ENCODE measurements at places on chromosomes 5 and 9.
A peak's percentile ranks its signal among the peaks of the same experiment; 100 is the strongest.

DNA sequence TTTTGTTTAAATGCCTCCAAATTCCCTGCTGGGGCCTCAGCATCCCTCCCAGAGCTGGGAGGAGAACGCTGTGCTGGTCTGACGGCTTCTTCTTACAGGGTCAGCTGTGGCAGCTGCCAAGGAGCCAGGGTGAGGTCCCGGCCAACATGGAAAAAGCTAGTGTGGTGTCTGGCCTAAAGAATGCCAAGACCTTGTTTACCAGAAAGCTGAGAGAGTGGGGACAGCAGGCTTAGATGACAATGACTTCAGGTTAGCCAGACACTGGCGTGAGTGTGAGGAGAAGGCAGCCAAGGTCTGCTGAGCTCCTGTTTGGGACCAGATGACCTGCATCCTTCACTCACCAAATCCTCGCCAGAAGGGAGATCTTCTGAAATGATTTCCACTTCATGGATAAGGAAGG lies 112.5 kb downstream of the CRB2 start:
- DNase-seq: no peak

DNA sequence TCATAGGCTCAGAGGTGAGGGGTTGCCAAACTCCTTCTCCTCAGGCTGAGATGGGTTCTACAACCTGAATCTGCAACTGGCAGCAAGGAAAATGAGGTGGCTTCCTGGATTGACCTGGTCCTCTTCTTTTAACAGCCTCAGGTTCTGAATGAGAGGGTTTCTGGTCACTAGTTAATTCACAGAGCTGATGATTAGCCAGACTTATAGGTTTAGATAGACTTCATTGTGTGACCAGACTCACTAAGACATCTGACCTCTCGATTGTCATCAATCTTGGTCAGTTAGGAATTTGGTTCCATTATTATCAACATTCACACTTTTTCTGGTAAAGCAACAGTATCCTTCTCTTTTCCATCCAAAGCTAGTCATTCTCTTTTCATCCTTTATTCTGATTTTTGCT lies 257.9 kb downstream of the PAPPA start:
- no peak for DNase-seq

DNA sequence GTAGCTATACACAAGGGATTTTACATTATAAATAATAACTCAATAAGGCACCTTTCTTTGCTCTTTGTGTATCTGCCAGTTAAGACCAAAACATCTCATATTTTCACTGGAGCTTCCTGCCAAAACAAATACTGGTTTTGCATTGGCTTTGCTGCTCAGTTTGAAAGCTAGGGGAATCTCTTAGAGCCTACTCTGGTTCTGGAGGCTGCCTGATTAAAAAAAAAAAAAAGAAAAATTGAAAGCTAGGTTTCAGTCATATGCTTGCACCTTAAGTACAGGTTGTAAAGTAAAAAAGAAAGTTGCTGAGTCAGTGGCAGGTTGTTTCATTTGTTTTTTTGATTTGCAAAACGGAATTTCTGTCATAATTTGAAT lies 2.3 kb downstream of the DENND4C start:
- DNase-seq: no peak

DNA sequence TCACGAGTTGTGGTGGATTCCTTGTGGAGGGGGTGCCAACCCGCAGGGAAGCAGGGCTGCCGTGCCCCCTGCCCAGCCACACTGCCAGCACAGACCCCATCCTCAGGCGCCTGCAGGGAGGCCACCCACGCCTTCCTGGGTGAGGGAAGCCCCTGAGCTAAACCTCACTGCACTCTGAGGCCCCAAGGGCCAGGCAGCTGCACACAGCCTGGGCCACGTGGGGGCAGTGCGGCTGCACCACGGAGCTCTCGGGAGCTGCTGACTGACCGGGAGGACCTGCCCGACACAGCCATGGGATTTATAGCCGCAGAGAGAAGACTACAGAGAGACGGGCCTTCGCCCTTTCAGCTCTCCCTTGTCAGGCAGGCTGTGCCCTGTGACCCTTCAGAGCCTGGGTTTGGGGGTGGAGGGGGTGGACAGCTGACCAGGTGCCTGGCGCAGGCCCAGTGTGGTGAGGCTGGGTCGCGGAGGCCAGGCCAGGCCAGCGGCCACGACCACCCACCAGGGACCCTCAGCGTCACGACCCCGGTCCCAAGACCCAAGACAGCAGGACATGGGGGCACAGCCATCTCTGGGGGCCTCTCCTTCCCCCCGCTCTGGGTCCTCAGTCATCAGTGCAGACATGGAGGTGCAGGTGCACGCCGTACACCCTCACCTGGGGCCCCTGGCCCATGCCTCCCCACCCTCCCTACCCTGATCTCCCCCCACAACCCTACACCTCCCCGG lies 4.3 kb upstream of the AHRR start:
- DNase-seq: peak; percentile 65

DNA sequence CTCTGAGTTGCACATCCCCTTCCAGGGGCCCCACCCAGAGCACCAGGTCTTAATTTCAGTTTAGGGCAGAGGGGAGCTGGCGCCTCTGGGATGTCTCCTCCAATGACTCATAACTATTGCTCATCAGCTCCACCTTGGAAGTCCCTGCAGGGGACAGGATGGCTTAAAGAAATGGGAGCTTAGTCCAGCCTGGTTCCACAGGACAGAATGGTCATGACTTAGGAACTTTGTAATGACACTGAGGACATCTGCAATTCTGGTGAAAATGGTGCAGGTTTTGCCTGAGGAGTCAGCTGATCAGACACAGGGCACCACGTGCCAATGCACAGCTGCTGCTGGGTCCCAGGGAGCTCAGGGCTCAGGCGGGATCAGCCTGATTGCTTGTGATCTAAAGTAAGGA lies 16.4 kb upstream of the PPP1R26 start:
- DNase-seq: no peak

- DNase-seq: no peak
Measured at GRCh38 chr9:115694014-115694413, 459.6 kb upstream of the PAPPA start.

- no peak for DNase-seq
Measured at GRCh38 chr9:112846528-112847488, 43.9 kb downstream of the SLC46A2 start.

DNA sequence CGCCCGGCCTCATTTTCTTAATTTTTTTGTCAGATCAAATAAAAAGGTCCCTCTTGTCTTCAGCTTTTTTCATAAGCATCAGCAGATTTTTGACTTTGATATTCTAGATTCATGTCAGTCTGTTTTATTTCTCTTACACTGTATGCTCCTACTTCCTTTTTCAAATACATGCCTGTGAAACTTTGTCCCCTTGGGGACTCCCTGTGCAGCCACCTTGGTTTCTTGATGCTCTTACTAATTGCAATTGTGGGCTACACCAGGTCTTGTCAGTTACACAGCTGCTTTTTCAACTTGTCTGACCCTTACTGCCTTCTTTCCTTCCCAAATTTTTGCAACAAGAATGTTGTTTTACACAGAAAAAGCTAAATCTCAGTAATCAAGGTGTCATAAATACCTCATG lies 238.2 kb upstream of the KCNN2 start:
- no peak for DNase-seq

DNA sequence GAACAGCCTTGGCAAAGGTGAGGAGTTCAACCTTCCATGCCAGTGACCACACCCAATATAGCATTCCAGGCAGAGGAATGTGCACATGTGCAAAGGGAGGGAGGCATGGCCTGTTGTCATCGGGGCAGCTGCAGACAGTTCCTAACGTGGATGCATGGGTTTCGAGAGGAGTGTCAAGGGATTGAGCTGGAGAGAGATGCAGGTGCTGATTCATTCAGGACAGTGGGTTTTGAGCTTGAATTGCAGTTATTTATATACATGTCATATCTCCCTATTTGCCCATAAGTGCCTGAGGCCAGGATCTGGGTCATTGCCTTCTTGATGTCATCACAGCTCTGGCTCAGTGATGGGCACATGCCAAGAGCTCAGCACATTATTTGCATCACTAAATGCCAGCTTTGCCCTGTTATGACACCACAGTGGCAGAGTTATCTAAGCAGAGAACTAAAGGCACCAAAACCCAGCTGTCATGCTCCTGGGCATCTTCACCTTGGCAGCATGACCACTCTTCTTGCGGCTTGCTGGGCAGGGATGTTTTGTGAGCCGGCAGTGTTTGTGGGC lies 278.0 kb downstream of the NTRK2 start:
- no peak for DNase-seq

GRCh38 chr5:969408-969839 lies 39.2 kb upstream of the NKD2 start:
- DNase-seq: no peak

- no peak for DNase-seq
Measured at GRCh38 chr5:74562122-74562521, 78.4 kb downstream of the ENC1 start.

DNA sequence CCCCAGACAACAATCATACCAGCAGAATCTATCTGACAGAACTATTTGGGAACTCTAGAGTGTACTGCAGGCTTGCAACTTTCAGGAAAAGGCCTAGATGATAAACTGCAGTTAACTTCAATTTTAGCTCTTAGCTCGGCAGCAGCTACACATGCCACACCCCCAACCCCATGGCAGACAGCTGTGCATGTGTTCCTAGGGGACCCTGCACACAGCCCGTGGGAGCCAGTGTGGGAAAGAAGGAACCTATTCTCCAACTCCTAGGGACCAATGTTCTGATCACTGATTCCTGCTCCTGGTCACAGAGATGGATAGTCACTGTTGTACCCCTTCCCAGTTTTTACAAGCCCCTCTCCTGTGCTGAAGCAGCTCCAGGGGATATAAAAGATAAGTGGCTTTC lies 179.6 kb downstream of the DRD1 start:
- no peak for DNase-seq

- peak; percentile 77 for DNase-seq
Measured at GRCh38 chr9:91948597-91949391, 1.2 kb downstream of the ROR2 start.

DNA sequence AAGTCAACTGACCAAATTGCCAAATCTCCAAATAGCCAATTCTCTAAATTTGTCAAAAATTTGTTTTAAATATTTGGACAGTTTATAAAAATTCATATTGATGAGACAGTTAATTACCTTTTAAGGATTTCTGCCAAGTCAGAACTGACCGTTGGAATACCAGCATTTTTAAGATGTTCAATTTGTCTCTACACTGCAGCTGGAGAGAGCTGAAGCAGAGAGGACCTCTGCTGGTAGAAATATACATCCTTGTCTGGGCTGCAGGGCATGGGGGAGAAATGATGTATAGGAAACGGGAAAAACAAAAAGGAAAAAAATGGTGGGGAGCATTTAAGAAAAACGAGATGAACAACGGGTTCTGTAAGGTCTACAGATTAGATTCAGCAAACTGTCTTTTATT lies 16.8 kb downstream of the NR6A1 start:
- no peak for DNase-seq

DNA sequence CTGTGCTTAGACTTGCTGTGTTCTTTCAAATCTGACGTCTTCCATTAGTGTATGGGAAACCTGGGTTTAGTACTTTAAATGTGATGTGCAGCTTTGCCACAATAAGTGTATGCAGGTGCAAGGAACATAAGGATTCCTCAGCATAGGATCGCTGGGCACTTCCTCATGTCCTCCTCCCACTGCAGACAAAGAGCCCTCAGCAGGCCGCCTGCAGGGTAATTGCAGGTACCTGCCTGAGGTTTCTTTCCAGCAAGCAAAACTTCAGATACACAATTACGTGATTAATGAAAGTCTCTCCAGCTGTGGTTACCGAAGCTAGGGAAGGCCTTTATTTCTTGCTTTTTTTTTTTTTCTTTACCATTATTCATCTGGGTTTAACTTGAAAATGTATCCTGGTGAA lies 233.1 kb downstream of the RFK start:
- no peak for DNase-seq

- no peak for DNase-seq
Measured at GRCh38 chr5:179288809-179289185, 56.5 kb downstream of the ADAMTS2 start.

DNA sequence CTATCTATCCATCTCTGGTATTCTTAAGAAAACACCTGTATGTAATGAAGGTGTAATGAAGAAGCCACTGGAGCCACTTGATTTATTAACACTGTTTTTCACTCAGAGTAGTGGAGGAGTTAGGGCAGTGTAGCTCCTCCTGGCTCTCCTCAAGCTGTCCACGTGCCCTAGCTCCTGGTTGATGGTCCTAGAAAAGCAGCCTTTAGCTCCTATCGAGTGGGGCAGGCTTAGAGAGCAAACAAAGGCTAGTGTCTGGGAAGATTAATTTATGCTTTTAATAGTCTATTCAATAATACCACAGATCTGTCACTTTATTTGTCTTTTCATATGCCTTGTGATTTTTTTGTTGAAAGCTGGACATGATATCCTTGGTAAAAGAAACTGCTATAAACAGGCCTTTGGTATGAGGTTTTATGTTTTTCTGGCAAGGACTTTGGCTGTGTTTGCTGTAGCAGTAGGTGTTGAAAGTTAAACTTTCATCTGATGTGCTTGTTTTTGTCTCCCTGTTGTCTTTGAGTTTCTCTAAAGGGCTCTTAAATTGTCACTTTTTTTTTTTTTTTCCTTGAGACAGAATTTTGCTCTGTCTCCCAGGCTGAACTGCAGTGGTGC lies 141.1 kb downstream of the GCNT1 start:
- no peak for DNase-seq

DNA sequence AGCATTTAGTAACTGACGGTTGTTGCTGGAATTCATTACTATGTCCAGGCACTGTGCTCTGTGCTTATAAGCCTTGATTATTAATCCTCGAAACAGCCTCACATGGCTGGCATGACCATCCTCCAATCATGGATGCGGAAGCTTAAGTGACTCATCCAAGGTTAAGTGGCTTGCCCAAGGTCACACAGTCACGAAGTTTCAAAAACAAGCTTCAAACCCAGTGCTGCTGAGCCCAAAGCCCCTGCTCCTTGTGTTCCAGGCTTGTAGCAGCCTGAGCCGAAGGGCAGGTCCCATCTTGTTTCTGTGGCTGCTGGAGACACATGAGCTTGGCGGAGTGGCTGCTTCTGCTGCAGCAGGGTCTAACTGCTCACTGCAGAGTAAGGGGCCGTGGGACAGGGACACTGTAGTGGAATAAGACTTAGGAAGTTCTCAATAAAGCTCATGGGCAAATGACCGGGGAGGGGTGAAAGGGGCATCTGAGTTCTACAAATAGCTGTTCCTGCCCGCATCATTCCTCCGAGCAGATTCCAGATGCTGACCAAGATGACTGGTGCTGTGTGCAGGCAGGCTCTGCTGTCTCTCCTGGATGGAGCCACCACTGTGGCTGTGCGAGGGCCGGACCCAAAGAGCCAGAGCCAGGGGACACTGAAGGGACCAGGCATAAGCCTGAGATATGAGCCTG lies 32.4 kb downstream of the WHRN start:
- DNase-seq: no peak

GRCh38 chr5:12242950-12243888 lies 339.0 kb upstream of the CTNND2 start:
- DNase-seq: no peak

GRCh38 chr5:157225469-157226422 lies 40.2 kb upstream of the CYFIP2 start:
- DNase-seq: no peak

GRCh38 chr5:31231177-31231838 lies 37.8 kb downstream of the CDH6 start:
- no peak for DNase-seq

DNA sequence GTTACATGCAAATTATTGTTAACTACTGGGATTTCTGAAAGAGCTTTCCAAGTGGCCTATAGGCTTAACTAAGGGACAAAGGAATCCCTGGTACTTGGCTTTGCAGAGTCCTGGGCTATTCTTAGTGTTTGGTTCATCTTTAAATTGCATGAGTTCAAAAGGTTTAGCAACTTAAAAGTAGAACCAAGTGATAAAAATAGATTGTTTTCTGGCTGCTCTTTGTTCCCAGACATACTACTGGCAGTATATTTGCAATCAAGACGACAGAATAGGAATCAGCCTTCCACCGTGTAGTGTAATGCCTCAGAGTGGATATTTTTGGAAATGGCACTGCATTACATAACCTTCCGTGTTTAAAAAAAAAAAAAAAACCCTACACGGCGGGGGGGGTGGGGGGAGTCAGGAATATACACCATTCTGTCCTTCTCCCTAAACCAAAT lies 1.0 kb downstream of the NREP start:
- no peak for DNase-seq

Data from right forelimb (tissue), 1 donor.